T follicular helper cell (primary cell): ENCODE measurements at places on chromosomes 6 and 20.

DNA sequence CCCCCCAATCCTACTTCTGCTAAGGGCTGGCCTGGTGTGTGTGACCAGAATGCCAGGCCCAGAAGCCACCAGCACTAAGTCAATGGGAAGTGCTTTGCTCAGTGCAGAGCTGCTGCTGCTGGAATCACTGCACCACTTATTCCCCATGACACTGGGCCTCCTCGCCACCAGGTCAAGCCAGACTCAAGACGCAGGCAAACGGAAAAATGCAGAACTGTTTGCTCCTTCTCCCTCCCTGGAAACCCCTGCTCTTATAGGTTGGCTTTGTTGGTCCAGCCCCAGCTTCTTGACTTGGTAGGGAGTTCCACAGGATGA, 121.9 kb downstream of the PHACTR3 start:
- DNase-seq, result no peak

DNA sequence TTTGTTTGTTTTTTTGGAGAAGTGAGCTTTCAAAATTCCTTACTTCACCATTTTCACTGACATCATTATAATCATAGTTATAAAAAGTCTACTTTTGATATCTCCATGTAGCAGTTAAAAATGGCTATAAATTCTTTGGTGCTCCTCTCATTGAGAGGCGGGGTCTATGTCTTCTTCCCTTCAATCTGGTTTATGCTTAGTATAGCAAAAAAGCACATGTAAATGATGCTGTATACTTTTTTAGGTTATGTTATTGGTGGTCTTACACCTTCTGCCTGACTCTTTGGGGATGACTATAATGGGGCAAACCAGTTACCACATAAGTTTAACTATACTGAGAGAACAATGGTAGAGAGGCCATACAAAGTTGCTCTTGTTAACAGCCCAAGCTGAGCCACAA, 289.6 kb downstream of the EPM2A start:
- DNase-seq, result no peak

DNA sequence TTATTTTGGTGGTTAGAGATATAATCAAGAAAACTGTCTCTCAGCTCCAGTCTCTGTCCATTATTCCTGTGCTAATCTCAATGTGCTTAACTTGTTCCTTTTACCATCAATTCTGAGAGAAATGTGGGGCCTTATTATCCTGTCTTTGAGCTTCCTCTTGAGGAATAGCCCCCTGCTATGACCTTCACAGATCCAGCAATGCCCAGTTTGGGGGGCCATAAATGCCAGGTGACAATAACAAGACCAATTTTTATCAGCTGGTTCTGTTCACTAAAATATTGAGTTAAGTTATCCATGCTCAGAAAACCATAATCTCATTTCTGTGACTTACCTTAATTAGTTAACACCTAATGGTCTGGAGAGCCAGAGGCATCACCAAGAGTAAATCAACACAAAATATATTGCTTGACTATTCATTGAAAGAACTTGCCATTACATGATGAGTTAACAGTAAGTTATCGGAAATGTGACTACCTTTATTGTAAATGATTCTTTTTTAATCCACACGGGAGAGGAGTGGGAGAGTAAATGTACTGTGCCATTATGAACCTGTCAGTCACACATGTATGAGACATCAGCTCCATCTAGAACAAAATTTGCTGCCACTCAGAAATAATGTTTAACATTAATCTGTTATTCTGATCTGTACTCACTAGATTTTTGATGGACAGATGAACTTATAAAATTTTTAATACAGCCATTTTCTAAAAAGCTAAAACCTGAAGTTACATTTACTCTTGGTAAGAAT, 149.7 kb downstream of the ID4 start:
- no peak for DNase-seq

- DNase-seq, result no peak
Observed at GRCh38 chr20:49775229-49775693, 37.4 kb upstream of the SLC9A8 start.
